ENCODE measurements at places on chromosomes 16 and 17. TPM values are rescaled to one million over a fixed set of nuclear protein-coding genes. Genes with fewer than 3 reads are reported as not detected.

Gene ABCA10
- polyA plus RNA-seq: 18.5 TPM

- H3K36me3 ChIP-seq: no peaks in the 10 kb centered on the region
- H3K27me3 ChIP-seq: no peaks in the 10 kb centered on the region
- DNase-seq: peak; percentile 98
Observed at GRCh38 chr16:3717235-3718018, at the start of gene TRAP1. Gene TRAP1 (minus strand): TSS chr16:3717524. CDS start chr16:3717508, 16 bp downstream.

Gene ETV4
- polyA plus RNA-seq: 16.4 TPM

Gene ANKRD40CL
- not detected for polyA plus RNA-seq

- peak overlapping the region; percentile 51 for H3K27ac ChIP-seq
- peak; percentile 57 for DNase-seq
- H3K27me3 ChIP-seq: no peaks in the 10 kb centered on the region
- H3K4me1 ChIP-seq: peaks cover 9% of the 10 kb centered on the region
- no peaks in the 10 kb centered on the region for H3K36me3 ChIP-seq
- peak overlapping the region; percentile 77 for H3K4me3 ChIP-seq
Observed at GRCh38 chr16:71722801-71723536, 1.5 kb downstream of the PHLPP2 start.

- H3K4me3 ChIP-seq: no peak within 1 kb of the TSS
- peaks cover 69% of the 10 kb centered on the region for H3K4me1 ChIP-seq
- H3K36me3 ChIP-seq: no peaks in the 10 kb centered on the region
- peak; percentile 82 for DNase-seq
- H3K27ac ChIP-seq: peak within 1 kb of the TSS; percentile 85
Observed at GRCh38 chr17:352421-353212, at the start of gene RPH3AL. Gene RPH3AL (minus strand): TSS chr17:352807. CDS start chr17:327543, 25,264 bp downstream.

DNA sequence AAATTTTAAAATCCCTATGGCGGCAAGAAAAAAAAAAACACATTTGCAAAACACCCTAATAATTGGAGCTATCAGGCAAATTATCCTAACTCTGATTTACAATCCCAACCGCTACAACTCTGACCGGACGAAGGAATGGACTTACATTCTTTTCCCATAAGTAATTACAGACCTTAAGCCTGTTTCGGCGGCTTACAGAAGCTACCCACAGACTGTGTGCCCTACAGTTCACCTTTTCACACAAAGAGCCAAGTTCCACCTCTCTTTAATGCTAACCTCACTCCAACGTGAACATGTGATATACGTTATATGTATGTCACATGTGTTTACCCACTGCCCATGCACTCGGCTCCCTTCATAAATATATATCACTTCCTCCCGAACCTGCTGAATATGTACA lies 8.7 kb upstream of the MEAK7 start:
- no peaks in the 10 kb centered on the region for H3K27me3 ChIP-seq
- DNase-seq: no peak
- no peaks in the 10 kb centered on the region for H3K36me3 ChIP-seq
- no peak overlapping the region for H3K27ac ChIP-seq
- H3K4me3 ChIP-seq: no peak overlapping the region

Gene SNX20
- 0.40 TPM for polyA plus RNA-seq

GRCh38 chr16:83068686-83069085 lies 441.9 kb downstream of the CDH13 start:
- no peak overlapping the region for H3K27ac ChIP-seq
- peaks cover 2% of the 10 kb centered on the region for H3K27me3 ChIP-seq
- H3K4me1 ChIP-seq: no peaks in the 10 kb centered on the region
- DNase-seq: no peak
- H3K36me3 ChIP-seq: no peaks in the 10 kb centered on the region

DNA sequence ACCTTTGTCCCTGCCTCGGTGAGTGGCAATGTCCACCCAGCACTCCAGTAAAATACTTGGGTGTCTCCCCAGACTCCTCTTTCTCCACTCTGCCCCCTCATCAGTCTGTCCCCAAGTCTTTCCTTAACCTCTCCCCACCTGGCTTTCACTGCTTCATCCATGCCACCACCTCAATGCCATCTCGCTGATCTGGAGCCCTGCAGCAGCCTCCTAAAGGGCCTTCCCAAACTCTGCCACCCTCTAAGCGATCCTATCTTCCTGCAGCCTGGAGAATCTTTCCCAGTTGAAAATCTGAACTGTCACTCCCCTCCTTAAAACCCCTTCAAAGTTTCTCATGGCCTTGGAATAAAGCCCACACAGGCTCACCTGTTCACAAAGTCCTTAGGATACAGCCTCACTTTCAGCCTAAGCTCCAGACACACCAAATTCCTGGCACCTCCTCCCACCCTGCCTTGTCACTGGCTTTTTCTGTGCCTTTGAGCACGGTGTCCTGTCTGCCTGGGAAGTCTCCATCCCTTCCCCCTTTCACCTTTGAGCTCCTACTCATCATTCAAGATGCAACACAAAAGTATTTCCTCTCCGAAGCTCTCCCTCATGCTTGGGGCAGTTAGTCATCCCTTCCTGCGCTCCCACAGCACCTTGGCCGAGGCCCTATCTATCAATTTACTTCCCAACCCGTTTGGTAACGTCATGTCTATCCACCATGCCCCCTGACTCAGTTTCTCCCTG lies 2.8 kb downstream of the WNK4 start:
- H3K4me3 ChIP-seq: no peak overlapping the region
- DNase-seq: no peak
- no peak overlapping the region for H3K27ac ChIP-seq
- H3K27me3 ChIP-seq: peaks cover 3% of the 10 kb centered on the region
- H3K4me1 ChIP-seq: peaks cover 9% of the 10 kb centered on the region

Gene PDF
- polyA plus RNA-seq: 2.2 TPM

DNA sequence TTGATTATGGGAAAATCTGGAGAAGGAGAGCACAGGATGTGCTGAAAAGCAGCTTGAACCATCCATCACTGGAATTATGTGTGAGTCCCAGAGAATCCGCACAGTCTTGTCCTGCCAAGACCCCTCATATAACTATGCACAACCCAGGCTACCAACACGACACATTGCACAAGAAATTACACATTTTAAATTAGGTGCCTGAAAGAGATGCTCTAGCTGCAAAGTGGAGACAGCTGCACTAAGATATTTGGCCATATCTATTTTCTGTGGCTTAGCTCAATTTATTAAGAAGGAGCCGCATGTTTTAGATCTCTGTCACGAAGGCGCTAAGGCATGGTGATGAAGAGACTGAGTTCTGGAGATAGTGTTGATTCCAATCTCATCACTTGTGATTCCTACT lies 1308.4 kb downstream of the CDH8 start:
- DNase-seq: no peak
- H3K36me3 ChIP-seq: no peaks in the 10 kb centered on the region
- H3K4me1 ChIP-seq: no peaks in the 10 kb centered on the region
- no peak overlapping the region for H3K27ac ChIP-seq
- H3K4me3 ChIP-seq: no peak overlapping the region

GRCh38 chr17:77649717-77650211 lies 308.7 kb upstream of the TNRC6C start:
- H3K27me3 ChIP-seq: no peaks in the 10 kb centered on the region
- DNase-seq: no peak
- H3K4me1 ChIP-seq: no peaks in the 10 kb centered on the region
- no peak overlapping the region for H3K27ac ChIP-seq
- no peaks in the 10 kb centered on the region for H3K36me3 ChIP-seq
- H3K4me3 ChIP-seq: no peak overlapping the region

DNA sequence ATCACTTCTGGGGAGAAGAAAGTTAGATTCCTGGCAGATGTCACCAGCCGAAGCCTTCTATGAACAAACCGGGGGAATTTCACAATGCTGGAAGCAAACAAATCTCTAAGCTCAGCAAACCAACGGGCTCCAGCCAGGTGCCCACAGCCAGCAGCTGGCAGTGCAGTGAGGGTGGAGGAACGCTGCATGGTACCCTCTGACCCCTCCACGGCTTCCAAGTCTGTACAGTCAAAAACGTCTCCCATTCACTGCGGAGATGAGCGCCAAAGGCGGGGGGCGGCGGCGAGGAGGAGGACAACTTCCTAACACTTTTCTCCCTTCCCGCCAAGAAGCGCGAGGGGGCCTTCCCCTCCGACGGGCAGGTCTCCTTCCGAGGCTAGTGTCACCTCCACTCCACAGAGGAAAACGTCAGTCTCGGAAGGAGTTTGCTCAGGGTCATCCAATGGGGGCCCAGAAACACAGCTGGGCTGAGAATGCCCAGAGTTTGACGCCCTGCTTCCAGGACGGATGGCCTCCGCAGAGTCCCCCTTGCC lies 924 bp downstream of the ZNF598 start:
- peak; percentile 59 for DNase-seq
- H3K36me3 ChIP-seq: no peaks in the 10 kb centered on the region
- peaks cover 26% of the 10 kb centered on the region for H3K4me1 ChIP-seq
- H3K4me3 ChIP-seq: peak overlapping the region; percentile 97
- H3K27ac ChIP-seq: peak overlapping the region; percentile 80

DNA sequence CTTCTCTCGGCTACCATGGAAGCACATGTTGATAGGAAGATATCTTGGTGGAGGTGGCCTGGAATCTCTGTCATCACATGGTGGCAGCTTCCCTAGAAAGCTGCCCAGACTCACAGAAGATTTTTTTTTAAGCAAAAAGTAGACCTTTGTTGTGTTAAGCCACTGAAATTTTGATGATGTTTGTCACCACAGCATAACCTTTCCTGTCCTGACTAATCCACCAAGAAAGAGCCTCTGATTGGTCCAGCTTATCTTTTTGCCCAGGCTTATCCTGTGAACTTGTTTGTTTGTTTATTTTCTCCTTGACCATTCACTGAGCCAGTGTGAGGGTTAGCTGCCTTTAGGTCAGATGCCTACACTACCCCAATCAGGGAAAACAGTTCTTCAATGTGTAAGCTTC lies 96.5 kb upstream of the LHX1 start:
- H3K27me3 ChIP-seq: no peaks in the 10 kb centered on the region
- DNase-seq: no peak
- H3K4me3 ChIP-seq: no peak overlapping the region
- no peaks in the 10 kb centered on the region for H3K36me3 ChIP-seq
- H3K4me1 ChIP-seq: no peaks in the 10 kb centered on the region

- no peaks in the 10 kb centered on the region for H3K27me3 ChIP-seq
- H3K36me3 ChIP-seq: peaks cover 70% of the 10 kb centered on the region
- H3K27ac ChIP-seq: no peak overlapping the region
- H3K4me1 ChIP-seq: no peaks in the 10 kb centered on the region
- no peak overlapping the region for H3K4me3 ChIP-seq
- DNase-seq: no peak
Observed at GRCh38 chr16:58584831-58585505, 44.7 kb downstream of the CNOT1 start.

DNA sequence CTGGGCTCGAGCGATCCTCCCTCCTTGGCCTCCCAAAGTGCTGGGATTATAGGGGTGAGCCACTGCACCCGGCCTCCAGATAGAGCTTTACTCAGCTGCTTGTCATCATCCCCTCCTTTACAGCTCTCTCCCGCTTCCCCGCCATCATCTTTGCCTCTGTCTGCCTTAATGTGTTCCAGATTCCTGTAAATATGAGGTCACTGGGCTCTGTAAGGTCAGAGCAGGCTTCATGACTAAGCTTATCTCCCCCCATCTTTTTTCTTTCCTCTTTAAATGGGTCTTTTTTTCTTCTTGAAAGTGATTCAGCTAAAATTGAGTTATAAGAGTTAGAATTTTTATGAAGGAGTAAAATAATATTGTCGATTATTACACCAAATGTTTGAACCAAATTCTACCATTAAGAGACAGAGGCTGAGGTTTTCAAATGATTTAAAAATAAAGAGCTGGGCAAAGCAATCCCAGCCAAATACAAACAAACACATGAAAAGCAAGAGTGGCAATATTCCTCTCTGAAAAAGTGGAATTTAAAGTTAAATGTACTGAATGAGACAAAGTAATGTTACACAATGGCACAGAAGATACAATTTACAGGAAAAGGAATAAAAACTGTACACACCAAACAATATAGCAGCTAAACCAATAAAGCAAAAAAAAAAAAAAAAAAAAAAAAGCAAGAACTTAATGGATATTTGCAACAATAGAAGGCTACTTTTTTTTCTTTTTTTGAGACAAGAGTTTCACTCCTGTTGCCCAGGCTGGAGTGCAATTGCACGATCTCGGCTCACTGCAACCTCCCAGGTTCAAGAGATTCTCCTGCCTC lies 62.1 kb downstream of the CRISPLD2 start:
- no peak overlapping the region for H3K4me3 ChIP-seq
- no peaks in the 10 kb centered on the region for H3K4me1 ChIP-seq
- H3K27me3 ChIP-seq: no peaks in the 10 kb centered on the region
- H3K36me3 ChIP-seq: no peaks in the 10 kb centered on the region
- DNase-seq: no peak

GRCh38 chr16:14354561-14355351 lies 275.3 kb downstream of the PARN start:
- H3K4me1 ChIP-seq: no peaks in the 10 kb centered on the region
- no peak for DNase-seq
- H3K27me3 ChIP-seq: no peaks in the 10 kb centered on the region
- H3K27ac ChIP-seq: no peak overlapping the region
- no peaks in the 10 kb centered on the region for H3K36me3 ChIP-seq
- no peak overlapping the region for H3K4me3 ChIP-seq

DNA sequence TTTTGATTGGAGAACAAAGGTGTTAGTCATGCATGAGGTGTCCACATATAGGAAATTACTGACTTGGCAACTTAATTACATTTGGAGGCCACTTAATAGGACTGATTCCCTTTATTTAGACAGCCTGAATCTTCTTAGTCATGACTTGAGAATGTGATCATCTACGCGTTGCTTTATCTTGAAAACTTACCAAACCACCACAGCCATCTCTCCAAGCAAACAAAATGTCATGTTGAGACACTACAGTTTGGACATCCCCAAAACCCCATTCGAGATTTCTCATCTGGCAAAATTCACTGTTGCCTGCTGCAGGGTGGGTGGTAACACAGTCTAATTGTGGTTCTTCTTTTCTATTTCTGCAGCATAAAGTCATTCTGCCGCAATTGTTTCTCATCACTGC lies 176.5 kb upstream of the CDH5 start:
- no peak overlapping the region for H3K27ac ChIP-seq
- H3K36me3 ChIP-seq: no peaks in the 10 kb centered on the region
- DNase-seq: no peak
- no peak overlapping the region for H3K4me3 ChIP-seq
- no peaks in the 10 kb centered on the region for H3K4me1 ChIP-seq
- no peaks in the 10 kb centered on the region for H3K27me3 ChIP-seq

DNA sequence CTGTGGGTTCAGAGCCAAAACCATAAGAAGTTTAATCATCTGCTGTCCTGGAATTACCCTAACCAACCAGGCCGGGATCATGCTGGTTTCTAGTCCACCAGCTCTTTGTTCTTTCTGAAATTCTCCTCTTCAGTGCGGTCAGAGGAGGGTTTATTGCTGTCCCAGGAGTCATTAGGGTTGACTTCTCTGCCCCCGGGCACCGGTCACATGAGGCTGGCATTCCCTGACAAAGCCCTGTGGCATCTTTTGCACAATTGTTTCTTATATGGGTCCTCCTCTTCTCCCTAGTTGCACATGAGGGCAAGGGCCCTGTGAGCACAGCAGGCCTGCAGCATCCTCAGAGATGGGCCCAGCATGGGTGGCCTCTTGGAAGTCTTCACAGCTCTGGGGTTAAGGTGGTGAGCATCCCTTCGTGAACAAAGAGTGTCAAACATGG lies 243.9 kb downstream of the IRF8 start:
- no peak overlapping the region for H3K27ac ChIP-seq
- H3K27me3 ChIP-seq: no peaks in the 10 kb centered on the region
- H3K4me1 ChIP-seq: no peaks in the 10 kb centered on the region
- no peak overlapping the region for H3K4me3 ChIP-seq
- no peak for DNase-seq
